ENCODE measurements at places on chromosomes 6 and 20.
A peak's percentile ranks its signal among the peaks of the same experiment; 100 is the strongest.

DNA sequence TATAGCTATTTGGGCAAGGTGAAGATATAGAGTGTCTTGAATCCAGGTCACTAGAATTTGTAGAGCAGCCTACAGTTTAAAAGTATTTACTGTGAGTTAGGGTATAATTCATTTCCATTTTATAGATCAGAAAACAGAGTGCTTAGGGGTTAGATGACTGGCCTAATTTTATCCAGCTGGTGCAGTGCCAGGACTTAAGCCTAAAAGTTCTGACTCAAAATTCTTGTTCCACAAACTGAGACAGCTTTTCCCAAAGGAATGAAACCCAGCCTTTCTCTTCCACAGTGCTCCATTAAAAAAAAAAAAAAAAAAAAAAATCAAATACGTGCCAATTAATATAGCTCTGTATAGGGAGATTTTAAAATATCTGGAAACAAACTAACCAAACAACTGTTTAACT is 441.0 kb upstream of the MARCKS start:
- DNase-seq, result peak; percentile 78

DNA sequence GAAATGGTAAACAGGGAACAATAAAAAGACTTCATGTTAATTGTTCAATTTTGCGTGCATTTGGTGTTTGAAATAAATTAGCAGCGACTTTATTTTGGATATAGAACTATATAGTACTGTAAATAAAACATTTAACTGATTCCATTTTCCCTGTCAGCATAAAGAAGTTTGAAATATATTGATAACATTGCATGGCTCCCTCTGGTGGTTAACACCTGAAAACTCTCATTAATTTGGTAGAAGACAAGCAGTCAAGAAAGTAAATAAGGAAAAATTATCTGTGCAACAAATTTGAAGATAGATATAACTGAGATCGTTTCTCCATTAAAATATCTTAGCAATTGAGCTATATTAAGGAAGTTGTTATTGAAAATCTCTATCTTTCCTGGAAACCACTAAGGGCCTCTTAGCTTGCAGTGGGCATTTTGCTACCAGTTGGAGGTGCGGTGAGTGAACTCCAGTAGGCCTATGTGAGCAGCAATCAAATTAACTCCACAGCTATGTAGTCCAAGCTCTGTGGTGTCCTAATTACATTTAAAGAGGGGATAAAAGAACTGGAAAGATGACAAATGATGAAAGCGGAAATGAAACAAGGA is 435.7 kb upstream of the FKBP1C start:
- peak; percentile 6 for DNase-seq

DNA sequence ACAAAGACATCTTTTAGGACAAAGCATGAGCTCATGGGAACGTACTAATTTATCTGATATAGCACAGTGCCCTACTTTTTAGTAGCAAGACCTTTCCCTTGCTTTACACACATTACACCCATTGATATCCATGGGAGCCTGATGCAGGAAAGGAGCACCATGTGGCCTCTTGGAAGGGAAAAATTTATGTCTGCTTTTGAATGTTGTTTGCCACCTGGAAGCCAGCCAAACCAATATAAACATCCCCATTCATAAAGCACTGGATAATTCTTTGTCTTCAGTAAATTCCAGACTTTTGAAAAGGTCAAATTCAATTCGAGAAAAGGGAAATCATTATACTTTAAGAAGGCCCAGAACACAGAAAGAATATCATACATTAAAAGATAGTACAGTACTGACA is 152.3 kb upstream of the BEND6 start:
- DNase-seq, result peak; percentile 57

DNA sequence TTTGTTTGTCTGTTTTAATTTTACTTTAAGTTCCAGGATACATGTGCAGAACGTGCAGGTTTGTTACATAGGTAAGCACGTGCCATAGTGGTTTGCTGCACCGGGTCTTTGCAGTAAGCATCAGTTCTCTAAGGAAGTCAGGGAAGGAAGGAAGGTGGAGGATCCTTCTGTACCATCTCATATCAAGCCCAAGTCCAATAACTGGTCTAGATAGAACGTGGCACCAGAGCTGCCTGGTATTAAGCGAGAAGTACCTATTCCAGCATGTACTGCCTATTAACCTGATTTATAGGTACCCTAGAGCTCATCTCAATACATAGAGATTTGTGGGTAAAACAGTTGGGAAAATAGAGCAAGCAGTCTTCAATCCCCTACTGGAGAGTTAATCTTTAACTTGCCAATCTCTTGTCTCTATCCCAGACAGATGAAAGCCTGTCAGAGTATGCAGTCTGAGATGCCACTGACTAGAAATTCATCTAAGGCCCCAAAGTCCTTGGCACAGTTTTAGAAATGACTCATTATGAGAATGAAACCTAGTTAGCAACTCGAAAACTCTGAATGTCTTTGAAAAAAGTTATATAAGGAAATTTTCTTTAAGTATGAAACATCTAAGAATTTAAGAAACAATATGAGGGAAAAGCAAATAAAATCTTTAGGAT is 144.9 kb downstream of the TFAP2A start:
- DNase-seq, result no peak

DNA sequence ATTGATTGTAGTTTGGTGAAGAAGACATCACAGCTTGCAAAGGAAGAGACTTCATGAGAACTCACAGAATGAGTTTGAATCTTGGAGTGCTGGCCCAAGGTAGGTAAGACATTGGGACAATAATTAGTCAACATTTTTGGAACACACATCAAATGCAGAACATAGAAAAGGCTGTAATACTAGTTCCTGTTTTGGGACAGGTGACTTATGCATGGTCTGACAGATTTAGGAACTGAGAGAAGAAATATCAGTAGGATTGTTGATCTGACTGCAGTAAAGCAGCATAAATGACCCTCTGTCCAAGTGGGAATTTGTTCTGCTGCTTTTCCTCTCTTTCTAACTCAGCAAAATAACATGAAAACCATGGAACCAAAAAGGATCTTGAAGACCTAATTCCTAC is 102.3 kb upstream of the MAP3K7 start:
- DNase-seq, result no peak

- DNase-seq, result peak; percentile 49
Measured at GRCh38 chr6:30743099-30744053, 889 bp upstream of the FLOT1 start.

DNA sequence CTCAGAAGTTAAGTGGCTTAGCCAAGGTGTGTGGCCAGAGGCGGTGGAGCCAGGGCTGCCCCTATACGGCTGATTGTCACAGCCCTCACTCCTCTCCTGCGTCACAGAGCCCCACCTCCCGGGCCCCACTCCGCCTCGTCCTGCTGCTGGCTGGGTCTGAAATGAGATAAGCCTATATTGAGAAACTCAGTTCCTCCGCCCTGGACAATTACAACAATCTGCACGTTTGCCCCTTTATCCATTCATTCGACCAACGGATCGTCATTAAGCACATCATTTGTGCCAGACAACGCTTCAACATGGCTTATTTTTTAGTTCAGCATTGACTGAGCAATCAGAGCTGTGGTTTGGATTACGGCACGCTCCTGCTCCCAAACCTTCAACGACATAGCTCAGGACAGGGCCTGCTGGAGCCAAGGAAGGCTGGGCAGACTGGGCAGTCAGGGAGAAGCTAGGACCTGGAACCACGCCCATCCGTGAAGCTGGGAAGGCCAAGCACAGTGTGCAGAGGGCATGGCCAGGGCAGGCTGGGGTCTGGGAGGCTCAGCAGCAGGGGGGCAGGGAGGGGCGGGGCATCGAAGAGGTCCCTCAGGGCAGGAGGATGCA is 16.6 kb upstream of the EZR start:
- peak; percentile 39 for DNase-seq

GRCh38 chr6:9540534-9541126 is 874.2 kb downstream of the TFAP2A start:
- peak; percentile 55 for DNase-seq

- no peak for DNase-seq
Measured at GRCh38 chr20:46205349-46205748, 87.2 kb downstream of the CD40 start.

DNA sequence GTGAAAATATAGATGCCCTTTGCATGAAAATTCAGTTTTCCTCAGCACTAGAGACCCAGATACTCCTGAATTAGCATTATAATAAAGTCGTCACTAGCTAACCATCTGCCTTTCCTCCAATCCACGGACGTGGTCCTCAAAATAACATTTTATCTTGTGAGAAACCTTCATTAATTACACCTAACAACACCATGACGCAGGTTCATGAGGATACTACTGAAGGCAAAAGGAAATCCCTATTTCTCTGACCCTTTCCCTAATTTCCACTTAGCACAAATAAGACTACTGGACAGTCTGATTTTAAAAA is 1.3 kb upstream of the PNISR start:
- peak; percentile 45 for DNase-seq

DNA sequence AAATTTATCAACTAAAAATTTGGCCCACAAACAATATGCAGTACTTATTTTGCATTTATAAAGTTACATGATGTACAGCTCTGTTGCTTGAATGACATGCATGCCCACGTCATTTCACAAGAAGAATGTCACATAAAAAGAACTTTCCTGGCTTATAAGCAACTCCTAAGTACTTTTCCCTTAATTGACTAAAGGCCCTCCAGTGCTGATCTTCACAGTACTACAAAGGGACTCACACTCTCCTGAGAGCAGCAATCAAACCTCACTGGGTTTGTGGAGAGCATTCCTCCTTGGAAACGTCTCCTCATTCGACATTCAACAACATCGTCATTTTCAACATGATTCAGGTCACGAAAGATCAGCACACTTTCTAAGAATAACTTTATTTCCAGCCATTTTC is 111.1 kb downstream of the IPCEF1 start:
- no peak for DNase-seq

DNA sequence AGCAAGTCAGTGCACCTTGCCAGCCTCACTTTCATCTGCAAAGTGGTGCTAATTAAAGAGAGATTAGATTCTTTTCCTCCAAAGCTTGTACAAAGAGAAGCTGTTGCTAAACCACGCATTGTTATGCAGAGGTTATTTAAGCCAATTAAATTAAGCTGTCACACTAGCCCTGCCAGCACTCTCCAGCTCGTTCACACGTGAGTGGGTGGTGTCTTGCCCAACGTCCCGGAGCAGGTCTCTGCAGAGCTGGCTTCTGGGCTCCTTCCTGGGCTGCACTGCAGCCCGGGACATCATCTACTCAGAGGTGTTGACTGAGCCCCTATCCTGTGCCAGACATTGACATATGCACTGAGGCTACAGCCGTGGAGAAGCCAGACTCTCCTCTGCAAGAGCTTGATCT is 401.6 kb upstream of the SULF2 start:
- peak; percentile 14 for DNase-seq

- no peak for DNase-seq
Measured at GRCh38 chr20:39778431-39778830, 816.3 kb downstream of the DHX35 start.

- peak; percentile 38 for DNase-seq
Measured at GRCh38 chr6:126170978-126171382, 168.9 kb upstream of the CENPW start.

DNA sequence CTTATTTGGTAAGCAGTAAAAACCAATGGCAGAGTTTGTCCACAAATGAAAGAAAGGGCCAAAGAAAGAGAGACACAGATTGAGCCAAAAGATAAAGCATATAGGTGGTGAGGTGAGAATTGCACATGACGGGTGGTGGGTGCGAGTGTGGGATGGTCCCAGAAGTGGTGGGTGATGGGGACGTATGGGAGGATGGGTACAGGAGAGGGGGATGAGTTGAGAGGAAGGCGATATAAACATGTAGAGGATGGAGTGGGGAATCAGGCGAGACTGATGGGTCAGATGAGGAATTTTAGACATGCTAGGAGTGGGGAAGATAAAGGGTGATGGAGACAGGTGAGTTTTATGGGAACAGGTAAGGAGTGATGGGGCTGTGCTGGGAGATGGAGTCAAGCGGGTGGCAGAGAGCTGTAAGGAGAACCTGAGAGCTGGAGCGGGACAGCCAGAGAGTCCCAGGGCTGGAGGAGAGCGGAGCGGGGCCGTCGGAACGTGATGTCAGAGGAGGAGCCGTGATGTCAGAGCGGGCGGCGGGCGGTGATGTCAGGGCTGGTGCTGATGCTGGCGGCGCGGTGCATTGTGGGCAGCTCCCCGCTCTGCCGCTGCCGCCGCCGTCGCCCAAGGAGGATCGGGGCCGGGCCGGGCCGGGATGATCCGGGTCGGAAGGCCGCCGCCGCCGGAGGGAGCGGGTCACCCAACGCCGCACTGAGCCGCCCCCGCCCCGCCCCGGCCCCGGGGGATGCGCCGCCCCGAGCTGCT is at the start of gene TTBK1:
TTBK1 (plus strand) TSS at position 574 of the 756 bp plus-strand sequence. CDS start 3,180 bp downstream, outside the sequence.
- DNase-seq, result no peak
